ENCODE measurements at places on chromosomes 1 and 21.

DNA sequence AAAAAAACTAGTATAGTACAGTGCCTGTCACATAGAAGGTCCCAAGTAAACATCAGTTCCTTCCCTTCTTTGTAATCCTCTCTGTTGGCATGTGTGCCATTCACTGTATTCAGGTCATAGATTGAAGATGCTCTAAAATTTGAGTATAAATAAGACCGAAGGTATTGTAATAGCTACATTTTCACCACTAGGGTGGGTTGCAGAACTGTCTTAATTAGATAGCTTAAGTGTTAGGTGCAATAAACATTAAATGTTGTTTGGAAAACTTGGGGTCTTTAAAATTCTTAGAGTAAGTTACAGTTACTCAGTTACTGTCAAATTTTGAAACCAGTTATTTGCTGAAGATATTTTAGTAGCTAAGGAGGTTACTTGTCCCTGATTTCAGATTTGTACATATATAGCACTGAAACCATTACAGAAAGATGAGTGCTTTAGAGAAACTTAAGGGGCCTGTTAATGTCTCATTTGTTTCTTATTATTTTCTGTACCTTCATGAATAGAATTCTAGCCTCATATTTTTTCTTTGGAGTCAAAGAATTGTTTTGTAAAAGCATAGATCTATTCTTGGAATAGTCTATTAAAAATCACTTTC, 24.3 kb downstream of the PER3 start:
- no peak for DNase-seq

DNA sequence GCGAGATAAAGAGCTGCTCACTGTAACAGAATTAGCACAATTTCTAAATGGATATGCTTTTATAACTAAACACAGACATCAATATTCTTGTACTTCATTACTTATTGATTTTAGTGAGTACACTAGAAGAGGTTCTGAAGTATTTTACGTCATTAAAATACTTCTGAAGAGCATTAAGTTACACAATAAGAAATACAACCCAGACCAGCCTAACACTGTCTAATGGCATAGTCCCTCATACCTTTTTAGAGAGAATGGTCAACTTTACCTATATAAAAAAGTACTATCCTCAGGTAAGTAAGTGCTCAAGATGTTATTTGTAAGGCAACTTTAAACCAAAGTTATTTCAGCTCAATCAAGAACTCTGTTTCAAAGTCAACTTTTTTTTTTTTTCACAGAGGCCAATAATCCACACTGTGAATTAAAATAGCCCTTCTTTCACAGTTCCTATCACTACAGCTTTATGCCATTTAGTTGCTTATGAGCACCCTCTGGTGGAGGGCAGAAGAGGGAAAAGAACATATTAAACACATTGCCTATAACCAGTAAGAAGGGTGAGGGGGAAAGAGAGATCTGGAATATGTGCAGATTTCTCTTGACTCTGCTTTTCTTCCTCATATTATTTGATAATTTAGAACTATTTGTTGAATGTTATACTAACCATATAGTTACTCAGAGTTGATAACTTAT, 182.1 kb upstream of the DMRTA2 start:
- no peak for DNase-seq

DNA sequence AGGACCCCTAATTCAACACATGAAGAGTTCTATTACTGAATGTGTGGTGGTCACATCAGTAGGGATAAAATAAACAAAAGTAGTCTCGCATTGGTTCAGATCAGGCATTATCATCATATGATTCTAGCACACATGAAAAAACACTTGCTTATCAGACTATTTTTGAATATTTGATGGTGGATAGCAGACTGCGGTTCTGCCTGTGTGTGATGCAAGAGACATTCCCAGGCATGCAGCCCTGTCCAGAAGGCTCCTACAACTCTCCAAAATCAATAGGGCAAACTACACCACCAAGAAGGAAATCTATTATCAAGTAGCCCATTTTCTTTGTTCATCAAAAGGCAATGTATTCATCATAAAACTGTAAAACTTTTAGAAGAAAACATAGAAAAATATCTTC, 304.7 kb downstream of the DUSP10 start:
- DNase-seq = no peak

GRCh38 chr1:241695246-241696171, 43.4 kb downstream of the WDR64 start:
- DNase-seq = no peak

- no peak for DNase-seq
These were observed 120.7 kb downstream of the LMX1A start for GRCh38 chr1:165235777-165236291.

GRCh38 chr1:110520827-110521226, 1.9 kb upstream of the KCNA10 start:
- no peak for DNase-seq

GRCh38 chr1:161153682-161154337, at the start of gene UFC1:
TSS of gene UFC1 (plus strand) at chr1:161153978. CDS start at chr1:161153998, 20 bp downstream.
- peak; percentile 74 for DNase-seq

GRCh38 chr1:176118985-176119384, 88.1 kb downstream of the COP1 start:
- DNase-seq = no peak

- DNase-seq = no peak
These were observed 25.5 kb upstream of the GTF2B start for GRCh38 chr1:88916883-88917282.

DNA sequence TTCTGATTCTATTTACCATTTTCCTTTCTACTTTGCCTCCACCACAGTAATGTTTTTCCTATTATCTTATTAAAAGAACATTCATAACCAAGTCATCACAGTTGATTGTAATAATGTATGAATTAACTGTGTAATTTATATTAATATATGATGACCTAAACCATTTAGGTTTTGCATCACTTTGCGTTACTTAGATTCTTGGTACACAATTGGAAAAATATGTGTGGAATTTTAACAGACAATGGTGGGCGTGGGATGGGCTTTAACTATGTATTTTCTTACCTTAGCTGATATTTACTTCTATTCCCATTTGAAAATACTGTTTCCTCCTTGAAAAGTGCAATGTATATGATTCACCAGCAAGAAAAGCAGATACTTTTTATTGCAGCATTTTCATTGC, 3.6 kb downstream of the KRTAP21-3 start:
- DNase-seq = no peak

GRCh38 chr21:41526478-41527087, 18.6 kb upstream of the TMPRSS2 start:
- DNase-seq = no peak

GRCh38 chr21:44780767-44781459, 20.7 kb downstream of the UBE2G2 start:
- DNase-seq = no peak

DNA sequence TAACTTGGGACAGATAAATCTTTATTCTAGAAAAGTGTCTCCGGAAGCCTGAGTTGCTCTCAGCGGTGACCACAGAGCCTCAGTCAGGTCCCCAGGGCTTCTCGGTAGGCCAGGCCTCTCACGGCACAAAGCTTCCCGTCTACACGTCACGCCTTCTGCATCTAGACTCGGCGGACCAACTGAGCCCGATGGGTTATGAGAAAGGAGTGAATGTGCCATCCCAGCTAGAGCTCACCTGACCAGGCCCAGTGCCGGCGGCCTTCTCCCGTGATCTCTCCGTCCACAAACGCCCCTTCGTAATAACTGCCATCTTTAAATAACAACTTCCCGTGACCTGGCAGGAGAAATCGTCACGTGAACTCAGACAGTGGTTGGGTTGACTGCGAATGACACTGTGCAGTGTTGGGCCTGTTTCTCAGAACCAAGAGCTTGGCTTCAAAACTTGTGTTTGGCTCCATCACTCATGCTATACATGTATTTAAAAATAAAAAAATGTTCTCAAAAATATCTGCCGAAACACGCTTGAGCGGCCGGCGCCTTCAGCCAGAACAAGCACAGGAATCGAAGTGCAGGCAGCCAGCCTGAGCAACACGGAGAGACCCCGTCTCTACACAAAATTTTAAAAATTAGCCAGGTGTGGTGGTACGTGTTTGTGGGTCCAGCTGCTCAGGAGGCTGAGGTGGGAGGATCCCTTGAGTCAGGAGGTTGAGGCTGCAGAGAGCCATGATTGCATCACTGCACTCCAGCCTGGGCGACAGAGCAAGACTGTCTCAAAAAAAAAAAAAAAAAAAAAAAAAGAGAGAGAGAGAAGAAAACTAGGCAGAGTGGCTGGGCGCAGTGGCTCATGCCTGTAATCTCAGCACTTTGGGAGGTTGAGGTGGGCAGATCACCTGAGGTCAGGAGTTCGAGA, 3.1 kb downstream of the MORN1 start:
- DNase-seq = no peak

- no peak for DNase-seq
These were observed 8.4 kb upstream of the GALNT2 start for GRCh38 chr1:230058626-230059025.

- no peak for DNase-seq
These were observed 7.1 kb upstream of the C1orf159 start for GRCh38 chr1:1122981-1123480.

GRCh38 chr1:29653886-29654450, 417.6 kb downstream of the PTPRU start:
- no peak for DNase-seq

DNA sequence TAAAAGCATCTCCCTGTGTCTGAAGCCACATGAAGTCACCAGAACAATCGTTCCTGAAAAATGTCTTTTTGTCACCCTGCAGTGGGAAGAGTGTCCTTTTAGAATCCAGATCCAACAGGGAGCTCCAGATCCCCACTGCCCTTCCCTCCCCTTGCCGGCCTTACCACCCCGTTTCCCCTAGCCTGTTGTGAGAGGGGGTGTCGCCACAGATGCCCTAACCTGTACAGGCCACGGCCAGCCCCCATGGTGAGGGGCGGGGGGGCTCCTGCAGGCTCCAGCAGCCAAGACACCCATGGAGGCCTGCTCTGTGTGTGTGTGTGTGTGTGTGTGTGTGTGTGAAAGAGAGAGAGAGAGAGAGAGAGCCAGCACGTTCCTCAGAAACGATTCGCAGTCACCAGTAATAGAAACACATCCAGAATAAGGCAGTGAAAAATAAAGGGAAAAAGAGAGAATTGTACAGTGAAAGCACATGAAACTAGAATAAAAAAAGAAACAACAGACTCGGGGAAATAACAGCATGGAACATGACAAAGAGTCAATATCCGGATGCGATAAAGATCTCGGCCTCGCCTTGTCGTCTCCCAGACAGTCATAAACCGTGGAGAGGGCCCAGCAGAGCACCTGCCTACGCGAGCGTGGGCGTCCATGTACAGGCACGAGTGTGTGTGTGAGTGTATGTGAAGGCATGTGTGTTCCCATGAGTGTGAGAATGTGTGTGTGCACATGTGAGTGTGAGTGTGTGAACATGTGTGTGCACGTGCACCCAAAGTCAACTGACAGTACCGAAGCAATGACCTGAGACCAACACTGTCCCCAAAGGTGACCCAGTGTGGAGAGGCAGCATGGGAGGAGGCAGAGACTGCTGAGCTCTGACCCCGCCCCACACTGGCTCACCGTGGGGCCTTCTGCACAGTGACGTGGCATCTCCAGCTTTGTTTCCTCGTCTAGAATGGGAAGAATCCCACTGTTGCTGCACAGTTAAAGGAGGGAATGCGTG, 303.8 kb downstream of the NPHP4 start:
- no peak for DNase-seq

DNA sequence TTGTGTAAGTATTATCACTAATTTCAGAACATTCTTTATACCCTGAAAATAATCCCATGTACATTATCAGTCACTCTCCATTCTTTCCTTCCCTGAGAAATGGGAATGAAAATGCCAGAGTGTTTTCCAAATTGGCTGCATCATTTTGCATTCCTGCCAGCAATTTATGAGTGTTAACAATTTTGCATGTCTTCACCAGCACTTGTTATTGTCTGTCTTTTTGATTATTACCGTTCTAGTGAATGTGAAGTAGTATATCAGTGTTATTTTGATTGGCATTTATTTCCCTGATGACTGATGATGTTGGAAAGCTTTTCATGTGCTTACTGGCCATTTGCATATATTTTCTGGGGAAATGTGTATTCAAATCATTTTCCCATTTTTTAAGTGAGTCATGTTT, 71.9 kb downstream of the PCBP3 start:
- DNase-seq = no peak

DNA sequence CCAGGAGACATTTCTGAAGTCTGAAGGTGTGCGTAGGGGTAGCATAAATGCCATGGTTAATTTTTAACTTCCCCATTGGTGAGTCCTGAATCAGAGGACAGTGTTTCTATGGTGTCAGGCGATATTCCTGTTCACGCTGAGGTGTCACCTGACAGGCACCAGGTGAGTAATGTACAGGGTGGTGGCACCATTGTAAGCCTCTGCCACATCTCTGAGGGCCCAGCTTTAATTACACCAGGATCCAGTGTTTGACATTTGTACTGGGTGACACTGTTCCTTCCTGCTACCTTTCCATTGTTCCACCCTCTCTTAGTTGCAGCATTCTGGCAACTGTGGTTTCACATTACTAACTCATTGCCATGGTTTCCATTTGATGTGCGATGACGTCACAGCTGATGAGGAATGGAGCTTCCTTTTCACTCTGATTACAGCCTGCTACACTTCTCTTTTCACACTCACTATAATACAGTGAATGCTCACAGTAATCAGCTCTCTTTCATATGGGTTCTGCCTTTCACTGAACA, 40.6 kb upstream of the MARK1 start:
- no peak for DNase-seq

- no peak for DNase-seq
These were observed 2.7 kb downstream of the NADK start for GRCh38 chr1:1775327-1776226.

DNA sequence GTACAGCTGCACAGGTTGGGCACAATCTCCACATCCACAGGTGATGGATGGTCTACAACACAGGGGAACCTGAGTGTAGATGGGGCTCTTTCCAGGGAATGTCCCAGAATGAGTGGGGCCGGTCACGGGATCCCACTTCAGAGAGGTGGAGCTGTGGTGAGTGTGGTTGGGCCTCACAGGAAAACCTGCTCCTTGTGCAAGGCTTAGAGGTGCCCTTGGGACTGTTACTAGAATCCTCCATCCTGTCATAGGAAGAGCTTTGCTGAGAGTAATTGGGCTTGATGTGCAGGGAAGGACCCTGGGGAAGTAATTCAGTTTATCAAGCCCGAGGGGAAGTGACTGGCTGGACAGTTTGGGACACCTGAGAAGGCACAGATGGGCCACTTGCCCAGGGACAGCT, 137.9 kb downstream of the ZSCAN20 start:
- DNase-seq = no peak

- no peak for DNase-seq
These were observed 40.6 kb upstream of the GPR153 start for GRCh38 chr1:6301526-6301925.

DNA sequence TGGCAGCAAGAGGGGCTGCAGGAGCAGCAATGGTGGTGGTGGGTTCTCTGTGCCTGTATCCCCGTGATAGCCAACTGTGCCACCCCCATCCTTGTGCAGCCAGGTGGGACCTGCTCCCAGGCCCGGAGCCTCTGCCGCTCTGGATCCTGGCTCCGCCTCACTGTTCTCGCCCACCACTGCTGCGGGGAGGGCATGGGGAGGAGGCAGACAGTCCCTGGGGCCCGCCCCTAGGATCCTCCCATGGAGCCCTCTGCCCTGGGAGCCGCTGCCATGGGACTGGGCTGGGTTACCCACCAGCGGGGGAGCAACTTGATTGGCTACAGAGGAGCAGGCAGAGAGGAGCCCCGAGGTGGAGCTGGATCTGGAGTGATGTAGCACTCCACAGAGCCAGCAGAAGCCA, 31.6 kb downstream of the CD1D start:
- DNase-seq = no peak

- DNase-seq = no peak
These were observed 35.6 kb upstream of the NEK7 start for GRCh38 chr1:198121056-198121826.
